ENCODE measurements at places on chromosomes 3 and 15.

- peak; percentile 6 for ATAC-seq
Observed at GRCh38 chr15:63502843-63503738, 1.3 kb upstream of the USP3 start.

GRCh38 chr15:63491979-63492378 is 12.4 kb upstream of the USP3 start:
- ATAC-seq, result no peak

DNA sequence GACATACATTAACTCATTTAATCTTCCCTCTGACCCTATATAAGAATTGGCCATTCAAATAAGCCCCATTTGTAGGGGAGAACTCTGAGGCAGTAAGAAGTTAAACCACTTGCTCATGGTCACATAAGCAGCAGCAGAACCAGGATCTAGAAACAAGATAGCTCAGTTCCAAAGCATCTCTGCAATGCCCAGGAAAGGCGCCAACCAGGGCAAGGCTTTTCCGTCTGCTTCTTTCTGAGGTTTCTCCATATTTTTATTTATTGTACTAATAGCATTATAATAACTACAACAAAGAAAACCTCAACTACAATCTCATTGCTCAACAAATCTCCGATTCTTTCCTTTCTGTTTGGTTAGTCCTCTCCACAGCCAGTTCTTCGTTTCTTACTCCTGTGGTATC is 4.3 kb upstream of the UBE2E2 start:
- no peak for ATAC-seq

GRCh38 chr3:105823149-105823867 is 45.5 kb downstream of the CBLB start:
- no peak for ATAC-seq

DNA sequence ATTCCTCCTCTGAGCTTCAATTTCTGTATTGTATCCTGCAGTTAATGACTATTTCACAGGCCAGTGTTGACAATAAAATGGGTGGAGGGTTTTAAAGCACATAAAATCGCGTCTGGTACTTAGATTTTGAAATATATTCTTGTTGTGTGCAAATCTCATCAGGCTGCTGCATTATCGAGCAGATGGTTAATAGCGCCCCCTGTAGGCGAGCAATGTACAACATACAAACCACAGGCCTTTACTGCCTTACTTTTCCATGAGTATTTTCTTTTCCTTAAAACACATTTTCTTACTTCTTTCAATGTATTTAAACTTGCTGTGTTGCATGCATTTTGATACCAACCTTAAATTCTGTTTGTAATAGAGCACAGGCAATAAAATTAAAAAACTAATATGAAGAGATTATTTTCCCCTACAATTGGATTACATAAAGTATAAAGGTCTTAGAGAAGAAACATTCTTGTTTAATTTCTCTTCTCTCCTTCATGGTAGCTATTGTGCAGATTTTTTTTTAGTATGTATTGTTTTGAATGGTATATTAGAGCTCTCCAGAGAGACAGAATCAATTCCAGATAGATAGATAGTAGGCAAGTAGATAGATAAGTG is 608.4 kb downstream of the CADM2 start:
- no peak for ATAC-seq

DNA sequence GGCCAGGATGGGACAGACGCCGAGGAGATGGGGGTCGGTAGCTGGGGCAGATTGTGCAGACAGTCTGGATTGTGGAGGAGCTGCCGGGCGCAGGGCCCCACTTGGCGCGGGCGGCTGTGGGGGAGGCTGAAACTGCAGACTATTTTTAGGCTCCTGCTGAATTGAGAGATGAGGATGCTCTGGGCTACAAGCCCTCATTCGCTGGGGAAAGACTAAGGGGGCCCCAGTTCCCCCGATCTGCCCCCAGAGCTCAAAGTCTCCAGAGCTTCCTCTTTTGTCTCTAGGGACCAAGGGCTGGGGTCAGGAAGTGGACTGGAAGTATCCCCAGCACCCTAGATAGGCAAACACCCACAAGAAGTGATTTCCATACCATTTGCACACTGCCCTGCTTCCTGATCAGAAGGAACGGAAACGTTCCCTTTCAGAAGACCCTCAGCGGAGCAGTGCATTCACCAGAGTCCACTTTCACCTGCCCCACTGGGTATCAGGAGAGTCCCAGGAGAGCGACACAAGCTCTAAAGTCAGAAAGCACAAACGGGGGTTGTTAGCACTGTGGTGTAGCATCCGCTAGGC is 29.7 kb downstream of the SEMA7A start:
- ATAC-seq, result no peak

DNA sequence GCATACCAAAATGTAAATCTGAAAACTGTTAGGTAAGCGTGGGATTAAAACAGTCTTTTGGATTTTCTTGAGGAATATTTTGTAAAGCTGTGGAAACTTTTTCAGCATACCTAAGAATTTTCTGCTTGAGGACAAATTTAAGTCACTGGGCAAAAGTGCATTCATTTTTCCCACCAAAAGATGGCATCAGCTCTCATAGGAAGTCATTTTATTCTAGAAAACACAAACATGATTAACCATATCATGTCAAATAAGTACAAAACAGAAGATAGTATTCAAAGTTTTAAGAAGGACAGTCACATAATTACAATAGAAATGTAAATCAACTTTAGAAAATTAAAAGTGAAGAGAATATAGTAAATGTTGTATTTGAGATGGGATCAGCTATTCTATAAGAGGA is 63.5 kb downstream of the SLC49A4 start:
- ATAC-seq, result no peak

- no peak for ATAC-seq
Observed at GRCh38 chr3:147360051-147360439, 46.3 kb downstream of the ZIC4 start.

DNA sequence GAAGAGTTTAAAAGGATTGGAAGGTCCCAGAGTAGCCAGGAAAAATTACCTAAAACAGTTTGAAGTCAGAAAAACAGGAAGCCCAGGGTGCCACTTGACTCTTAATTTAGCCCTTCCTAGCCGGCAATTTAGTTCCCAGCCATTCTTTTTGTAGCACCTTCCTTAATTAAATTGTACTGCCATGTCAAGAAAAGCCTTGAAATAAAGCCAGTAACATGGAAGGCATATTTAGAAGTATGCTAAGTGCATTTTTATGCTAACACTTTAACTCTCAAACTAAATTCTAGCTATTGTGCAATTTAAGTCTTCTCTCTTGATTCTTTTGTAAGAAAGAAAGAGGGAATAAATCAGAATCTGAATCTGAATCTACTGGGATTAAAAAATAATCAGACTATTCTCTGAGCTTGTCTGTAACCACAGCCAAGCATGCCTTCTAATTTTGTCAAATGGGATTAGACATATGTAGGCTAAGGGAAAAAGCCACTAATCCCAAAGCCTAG is 43.2 kb downstream of the MAP3K13 start:
- ATAC-seq, result no peak

- ATAC-seq, result no peak
Observed at GRCh38 chr15:97915261-97915660, 45.2 kb upstream of the ARRDC4 start.

DNA sequence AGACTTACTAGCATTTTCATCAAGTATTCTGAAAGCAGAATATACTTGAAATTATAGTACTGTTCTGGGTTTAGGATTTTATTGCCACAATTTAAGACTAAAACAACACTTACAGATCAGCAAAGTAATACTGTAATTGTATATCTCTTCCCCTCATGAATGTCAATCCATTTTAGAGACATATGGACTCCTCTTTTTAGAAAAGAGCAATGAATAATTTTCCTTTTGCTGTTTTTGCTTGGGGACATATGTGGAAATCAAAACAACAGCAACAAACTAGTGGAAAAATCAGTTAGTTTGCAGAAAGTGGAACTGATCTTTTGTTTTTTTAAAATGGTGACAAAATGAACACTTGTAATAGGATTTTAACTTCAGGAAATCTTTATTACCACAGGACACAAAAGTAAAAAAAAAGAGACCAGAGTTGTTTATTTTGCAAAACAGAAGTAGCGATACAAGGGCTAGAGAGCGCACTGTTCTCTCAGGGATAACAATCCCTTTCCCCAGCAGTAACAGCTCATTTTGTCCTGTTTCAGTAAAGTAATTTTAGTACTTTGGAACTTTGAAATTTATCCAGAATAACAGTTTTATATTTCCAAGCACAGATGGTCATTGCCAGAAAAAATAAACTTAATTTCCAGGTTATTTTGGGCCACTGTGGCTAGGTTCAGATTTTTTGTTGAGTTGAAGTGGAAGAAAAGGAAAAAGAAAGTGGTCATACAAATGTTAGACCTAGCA is 17.1 kb downstream of the LEKR1 start:
- no peak for ATAC-seq

DNA sequence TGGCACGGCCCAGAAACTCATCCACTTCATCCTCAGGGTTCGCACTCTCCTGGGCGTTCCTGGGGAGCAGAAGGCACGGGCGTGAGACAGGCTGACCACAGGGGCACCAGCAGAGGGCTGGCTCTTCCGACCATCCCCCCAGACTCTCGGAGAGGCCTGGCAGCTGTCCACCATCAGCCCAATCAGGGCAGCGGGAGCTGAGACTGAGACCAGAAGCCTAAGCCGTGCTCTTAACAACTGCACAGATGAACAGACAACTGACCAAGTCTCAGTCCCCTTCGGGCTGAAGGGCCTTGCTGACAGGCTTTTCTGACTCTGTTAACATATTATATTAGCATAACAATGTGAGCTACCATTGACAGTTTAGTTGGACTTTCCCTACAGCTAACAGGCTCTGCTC is 118.0 kb downstream of the SEC22A start:
- ATAC-seq, result peak; percentile 36

GRCh38 chr3:188299708-188300107 is 145.8 kb downstream of the LPP start:
- ATAC-seq, result no peak

DNA sequence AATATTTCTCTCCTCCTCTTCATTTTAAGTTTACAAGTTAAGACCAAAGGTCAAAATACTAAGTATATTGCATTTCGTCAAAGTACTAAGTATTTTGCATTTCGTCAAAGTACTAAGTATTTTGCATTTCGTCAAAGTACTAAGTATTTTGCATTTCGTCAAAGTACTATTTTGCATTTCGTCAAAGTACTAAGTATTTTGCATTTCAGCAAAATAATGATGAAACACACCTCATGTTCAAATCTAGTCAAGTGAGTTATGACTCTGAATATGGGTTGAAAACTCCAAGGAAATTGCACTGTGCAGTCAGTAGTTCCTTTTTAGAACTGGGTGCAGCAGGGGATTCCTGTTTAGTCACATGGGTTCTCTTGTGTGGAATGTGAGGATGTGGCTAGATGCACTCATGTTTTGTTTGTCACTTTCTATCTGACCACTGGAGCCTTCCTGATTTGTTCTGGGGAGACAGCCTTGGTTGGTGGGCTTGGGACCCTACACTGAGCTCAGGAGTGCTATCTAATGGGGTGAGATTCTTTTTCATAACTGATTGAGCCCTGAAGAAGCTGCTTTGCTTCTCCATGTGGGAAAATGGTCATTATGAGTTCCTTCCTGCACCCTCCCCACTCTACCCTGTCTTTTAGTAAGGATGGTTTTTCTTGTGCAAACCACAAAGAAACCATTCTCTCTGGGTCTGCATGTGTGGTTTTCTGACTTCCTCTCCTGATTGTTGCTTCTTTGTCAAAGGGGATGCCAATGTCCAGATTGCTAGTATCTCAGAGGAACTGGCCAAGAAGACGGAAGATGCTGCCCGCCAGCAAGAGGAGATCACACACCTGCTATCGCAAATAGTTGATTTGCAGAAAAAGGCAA is 73.4 kb downstream of the CCK start:
- no peak for ATAC-seq

DNA sequence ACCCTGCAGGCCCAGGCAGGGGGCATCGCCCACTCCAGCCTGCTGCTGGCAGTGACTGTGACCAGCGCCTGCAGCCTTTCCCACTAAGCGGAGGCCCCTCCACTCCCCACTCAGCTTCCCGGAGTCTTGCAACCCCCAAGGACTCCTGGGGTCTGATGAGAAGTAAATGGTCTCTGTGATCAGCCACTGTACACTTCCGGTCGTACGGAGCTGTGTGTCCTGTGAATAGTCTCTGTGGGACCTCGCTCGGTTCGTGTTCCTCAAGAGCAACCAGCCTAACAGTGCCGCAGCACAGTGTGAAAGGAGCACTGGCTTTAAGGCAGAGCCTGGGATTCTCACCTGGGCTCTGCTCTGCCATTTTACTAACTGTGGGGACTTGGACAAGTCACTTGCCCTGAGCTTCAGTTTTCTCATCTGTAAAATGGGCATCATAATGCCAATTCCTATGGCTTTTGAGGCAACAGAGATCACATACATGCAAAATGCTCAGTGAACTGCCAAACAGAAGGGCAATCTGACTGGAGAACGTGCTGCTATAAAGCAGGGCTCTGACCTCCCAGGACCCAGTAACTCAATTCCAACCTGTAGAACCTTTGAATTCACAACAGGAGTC is 26.7 kb downstream of the TMEM43 start:
- ATAC-seq, result no peak

DNA sequence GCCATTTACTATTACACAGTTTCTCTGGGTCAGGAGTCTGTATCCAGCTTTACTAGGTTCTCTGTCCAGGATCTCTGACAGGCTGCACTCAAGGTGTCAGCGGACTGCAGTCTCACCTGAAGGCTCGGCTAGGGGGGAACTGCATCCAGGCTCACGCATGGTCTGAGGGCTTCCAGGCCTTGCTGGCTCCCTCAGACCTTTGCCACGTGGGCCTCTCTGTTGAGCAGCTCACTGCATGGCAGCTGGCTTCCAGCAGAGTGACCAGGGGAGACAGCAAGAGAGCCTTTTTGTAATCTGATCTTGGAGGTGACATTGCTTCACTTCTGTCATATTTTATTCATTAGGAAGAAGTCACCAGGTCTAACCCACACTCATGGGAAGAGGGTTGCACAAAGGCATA is 152.3 kb downstream of the CACNA2D3 start:
- ATAC-seq, result peak; percentile 15

GRCh38 chr3:80556763-80557162 is 789.0 kb upstream of the ROBO1 start:
- no peak for ATAC-seq

DNA sequence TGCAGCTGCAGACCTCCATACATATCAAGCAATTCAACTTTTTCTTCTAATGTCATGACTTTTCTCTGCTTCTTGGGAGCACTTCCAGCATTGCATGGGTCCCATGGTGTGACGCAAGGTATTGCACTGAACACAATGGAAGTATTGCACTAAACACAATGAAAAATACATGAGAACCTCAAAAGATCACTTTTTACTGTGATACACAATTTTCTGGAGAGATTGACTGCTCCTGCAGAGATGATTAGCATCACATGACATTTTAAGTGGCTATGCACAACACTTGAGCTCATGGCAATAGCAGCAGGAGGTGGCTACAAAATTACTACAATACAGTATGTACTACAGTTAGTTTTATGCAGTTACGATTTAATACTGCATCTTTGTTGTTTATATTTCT is 113.5 kb upstream of the BHLHE40 start:
- no peak for ATAC-seq

GRCh38 chr15:67137319-67137718 is 71.9 kb downstream of the SMAD3 start:
- ATAC-seq, result no peak

- ATAC-seq, result peak; percentile 44
Observed at GRCh38 chr3:97658668-97659285, 105.8 kb upstream of the ARL6 start.

DNA sequence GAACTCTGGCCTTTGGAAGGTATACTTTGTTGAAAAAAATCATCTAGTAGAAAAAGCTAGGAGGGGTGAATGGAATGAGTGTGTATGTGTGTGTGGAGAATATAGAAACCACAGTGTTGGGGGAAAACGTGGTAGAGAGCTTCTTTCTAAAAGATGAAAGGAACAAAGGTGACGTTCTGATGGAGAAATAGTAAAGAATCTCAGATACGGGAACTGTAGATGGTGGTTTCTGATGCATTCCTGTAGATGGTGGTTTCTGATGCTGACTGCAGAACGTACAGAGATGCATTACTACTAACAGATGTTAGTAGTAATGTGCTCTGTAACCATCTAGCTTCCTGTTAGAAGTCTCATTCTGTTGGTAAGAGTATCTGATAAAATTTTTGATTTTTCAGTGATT is 60.2 kb downstream of the VPS8 start:
- ATAC-seq, result no peak

All from motor neuron (in vitro differentiated cells).